ENCODE measurements at places on chromosomes 4 and X.

GRCh38 chr4:185640811-185641675, 105.7 kb upstream of the PDLIM3 start:
- DNase-seq, result peak; percentile 70

DNA sequence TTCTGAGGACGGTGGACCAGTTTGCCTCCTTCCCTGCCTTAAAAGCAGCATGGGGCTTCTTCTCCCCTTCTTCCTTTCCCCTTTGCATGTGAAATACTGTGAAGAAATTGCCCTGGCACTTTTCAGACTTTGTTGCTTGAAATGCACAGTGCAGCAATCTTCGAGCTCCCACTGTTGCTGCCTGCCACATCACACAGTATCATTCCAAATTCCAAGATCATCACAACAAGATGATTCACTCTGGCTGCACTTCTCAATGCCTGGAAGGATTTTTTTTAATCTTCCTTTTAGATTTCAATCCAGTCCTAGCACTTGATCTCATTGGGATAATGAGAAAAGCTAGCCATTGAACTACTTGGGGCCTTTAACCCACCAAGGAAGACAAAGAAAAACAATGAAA, 255.3 kb downstream of the RAPGEF2 start:
- peak; percentile 86 for DNase-seq

DNA sequence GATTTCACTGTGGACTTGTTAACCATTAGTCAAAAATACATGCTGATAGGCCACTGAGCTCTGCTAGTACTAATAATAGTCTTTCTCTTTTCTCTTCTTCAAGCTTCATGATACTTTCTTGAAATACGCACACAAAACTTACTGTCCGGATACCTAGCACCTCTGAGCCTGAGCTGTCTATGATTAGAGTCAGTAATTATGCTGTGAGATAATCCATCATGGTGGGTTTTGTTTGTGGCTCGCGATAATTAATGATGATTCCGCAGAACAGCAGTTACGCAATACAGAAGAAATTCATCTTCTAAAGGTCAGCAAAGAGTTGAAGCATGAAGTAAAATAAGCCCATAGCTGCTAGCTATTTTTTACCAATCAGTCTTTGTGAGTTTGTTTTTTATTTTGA, 511.5 kb upstream of the GALNT7 start:
- DNase-seq, result no peak

DNA sequence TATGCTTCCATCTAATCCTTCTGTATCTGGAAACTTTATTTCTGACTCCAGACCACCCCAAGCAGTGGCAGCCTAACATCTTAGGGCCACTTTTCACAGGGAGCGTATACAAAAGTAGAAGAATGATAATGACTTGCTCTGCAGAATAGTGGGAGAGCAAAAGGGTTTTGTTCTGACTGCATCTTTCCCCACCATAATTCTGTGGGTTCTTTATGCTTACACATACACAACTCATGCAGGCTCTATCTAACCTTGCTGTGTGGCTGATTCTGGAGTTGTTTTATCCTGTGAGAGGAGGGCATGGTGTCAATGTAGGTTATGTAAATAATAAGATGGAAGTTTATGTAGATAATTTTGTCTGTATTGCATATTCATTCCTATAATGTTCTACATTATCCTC, 42.4 kb upstream of the NDNF start:
- no peak for DNase-seq

DNA sequence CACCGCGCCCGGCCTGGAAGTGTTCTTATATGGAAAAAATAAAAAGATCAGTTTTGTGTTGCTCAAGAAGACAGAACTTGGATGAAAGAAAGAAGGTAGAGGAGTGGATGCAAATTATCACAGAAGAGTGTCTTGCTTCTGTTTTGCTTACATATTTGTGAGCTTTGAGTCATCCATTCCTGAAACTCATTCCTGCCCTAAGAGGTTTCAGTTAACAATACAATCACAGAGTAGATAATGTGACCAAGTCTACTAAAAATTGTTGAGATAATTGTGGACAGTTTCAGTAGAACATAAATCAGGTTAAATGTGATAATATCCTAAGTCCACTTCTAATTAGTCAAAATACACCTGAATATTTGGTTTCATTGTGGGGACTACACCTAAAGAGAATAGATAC, 26.4 kb upstream of the LRCH2 start:
- peak; percentile 33 for DNase-seq

- peak; percentile 75 for DNase-seq
These were observed 321.9 kb upstream of the GIMD1 start for GRCh38 chr4:106690487-106690886.

DNA sequence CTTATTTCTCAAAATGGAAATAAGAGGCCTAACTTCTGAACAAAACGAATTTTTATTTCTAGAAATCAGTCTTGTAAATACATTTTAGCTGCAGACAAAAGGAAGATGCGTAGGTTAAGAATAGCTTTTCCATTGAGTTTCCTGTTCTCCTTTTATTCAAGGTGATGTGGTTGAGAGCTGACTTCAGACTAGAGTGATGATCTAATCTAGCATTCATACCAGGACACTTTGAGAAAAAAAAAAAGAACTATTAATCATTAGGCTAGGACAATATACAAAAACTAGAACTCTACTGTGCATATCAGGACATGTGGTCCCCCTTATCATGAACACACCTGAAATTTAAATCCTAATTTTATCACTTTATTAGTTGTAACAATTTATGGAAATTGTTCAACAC, 884.5 kb upstream of the EPHA5 start:
- DNase-seq, result no peak

- no peak for DNase-seq
These were observed 142.8 kb upstream of the RAI2 start for GRCh38 chrX:18003876-18004275.

DNA sequence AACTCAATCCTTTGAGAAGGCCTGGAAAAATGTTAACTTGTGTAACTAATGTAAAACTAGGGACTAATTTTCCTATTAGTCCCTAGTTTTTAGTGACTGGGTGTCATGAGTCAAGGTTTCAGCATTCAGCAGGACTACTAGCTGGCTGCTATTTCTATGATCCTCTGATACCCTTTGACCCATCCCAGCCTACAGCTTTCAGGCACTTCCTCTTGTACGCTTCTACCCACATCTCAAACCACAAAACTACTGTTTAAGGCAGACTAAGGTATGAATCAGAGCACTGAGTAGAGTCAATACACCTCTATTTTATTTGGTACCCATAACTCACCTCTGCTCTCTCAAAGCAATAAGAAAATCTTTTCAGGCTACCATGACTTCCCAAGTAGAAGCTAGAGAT, 809.6 kb downstream of the PDHA2 start:
- DNase-seq, result peak; percentile 5

GRCh38 chr4:56764775-56765174, 56.7 kb downstream of the SPINK2 start:
- DNase-seq, result peak; percentile 87

DNA sequence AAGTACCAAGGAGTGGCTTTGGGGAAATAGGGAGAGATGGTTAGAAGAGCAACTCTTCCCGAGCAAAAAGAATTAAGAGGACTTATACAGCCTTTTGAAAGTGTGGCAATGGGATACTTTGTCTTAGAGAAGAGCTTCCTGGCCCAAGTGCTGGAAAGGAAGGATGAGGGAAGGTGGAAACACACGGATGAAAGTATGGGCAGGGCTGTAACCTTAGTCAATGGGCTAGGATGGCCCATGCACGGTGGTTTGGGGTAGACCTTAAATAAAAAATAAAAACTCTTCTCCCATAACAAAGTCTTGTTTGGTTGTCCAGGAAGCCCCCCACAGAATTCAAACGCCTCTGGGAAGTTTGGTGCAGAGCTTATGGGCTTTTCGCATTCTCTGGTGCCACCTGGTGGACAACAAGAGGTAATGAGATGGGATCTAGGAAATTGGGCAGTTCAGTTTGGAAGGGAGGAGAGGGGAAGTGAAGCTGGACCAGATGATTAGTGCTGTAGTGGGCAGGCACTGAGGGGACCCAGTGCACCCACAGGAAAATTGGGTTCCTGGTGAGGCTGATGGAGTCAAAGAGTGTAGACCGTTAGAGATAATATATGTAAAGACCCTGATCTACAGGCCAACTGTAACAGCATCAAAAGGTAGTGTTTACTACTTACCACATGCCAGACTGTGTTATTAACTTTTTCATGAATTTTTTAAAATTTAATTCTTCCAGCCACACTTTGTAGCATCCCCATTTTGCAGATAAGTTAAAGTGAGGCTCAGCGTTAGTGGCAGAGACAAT, 13.8 kb upstream of the ENOX2 start:
- DNase-seq, result peak; percentile 45

- DNase-seq, result no peak
These were observed 845.2 kb downstream of the PCDH18 start for GRCh38 chr4:136687118-136687517.

DNA sequence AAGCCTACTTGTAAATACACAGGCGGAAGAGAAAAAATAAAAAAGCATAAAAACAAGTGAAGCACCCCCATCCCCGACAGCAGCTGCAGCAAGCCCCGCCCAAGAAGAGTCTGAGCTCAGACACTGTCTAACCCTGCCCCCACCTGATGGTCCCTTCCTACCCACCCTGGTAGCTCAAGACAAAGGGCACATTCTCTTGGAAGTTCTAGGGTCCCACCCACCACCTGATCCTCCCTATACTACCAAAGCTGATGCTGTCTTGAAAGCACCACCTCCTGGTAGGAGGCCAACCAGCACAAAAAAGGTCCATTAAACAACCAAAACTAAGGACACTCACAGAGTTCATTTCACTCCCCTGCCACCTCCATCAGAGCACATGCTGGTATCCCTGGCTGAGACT, 308.2 kb downstream of the KLHL13 start:
- no peak for DNase-seq

DNA sequence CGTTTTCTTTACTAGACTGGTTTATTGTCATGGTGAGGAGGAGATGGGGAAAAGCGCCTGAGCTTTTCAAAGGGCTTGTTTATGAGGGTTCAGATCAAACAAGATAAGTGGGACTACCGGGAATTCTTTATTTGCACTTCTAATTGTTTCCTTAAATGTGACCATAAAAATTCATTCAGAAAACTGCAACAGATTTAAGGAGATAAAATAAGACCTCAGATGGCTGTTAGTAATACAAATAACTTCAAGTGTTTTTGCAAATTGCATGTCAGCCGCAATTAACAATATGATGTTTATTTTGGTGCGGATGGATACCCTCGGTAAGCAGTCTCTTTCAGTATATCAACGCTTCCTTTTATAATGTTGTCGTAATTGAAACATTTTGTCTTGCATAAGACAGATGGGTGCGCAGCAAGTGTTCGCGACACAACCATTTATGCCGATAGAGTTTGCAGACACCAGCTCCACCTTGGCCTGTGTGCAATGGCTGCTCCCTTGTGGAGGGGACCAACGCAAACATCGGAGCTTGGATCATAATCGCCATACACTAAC, 151.0 kb downstream of the C4orf33 start:
- no peak for DNase-seq

DNA sequence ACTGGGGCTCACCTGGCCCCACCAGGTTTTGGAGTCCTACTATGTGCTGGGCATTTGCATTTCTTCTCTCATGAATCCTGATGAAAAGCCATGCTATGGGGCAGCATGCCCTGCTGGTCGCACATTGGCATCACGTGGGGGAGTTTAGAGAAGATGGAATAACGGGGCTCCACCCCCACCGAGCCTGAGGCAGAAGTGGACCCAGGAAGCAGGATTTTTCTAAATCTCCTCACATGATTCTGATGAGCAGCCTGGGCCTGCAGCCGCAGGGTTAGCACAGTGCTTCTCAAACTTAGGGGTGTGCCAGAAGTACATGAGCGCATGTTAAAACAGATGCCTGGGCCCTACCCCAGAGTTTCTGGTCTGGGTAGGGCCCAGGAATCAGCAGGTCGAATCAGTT, 4.6 kb upstream of the SORCS2 start:
- no peak for DNase-seq

DNA sequence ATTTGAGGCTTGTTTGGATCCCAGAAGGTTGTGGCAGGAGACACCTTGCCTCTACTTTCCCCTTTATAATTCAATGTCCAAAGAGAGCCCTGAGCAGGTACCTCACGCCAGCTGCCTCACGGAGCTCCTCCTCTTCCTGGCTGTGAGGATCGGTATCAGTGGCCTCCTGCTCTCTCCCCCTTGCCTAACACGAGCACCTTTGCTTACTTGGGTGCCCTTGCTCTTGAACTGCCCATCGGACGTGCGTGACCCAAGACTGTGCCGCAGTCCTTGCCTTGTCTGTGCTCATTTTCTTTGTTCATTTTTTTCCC, 27.8 kb upstream of the MSANTD1 start:
- no peak for DNase-seq

DNA sequence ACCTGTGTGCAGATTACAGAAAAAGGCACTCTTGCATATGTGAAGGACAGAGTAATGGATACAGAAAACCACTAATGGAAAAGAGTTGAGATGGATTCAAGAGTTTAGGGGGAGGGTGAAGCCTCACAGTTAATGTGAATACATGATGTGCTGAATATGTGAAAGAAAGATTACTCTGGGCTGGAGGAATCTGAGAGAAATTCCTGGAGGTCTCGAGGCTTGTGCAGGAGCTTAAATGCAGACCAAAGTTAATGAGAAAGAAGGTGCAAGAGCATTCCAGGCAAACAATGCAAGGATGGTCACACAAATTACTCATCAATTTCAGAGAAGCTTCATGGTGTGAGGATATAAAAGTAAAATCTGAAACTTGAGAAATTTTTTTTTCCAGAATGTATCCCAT, 768.8 kb downstream of the STPG2 start:
- no peak for DNase-seq
